ENCODE measurements at places on chromosomes 11 and 22.

DNA sequence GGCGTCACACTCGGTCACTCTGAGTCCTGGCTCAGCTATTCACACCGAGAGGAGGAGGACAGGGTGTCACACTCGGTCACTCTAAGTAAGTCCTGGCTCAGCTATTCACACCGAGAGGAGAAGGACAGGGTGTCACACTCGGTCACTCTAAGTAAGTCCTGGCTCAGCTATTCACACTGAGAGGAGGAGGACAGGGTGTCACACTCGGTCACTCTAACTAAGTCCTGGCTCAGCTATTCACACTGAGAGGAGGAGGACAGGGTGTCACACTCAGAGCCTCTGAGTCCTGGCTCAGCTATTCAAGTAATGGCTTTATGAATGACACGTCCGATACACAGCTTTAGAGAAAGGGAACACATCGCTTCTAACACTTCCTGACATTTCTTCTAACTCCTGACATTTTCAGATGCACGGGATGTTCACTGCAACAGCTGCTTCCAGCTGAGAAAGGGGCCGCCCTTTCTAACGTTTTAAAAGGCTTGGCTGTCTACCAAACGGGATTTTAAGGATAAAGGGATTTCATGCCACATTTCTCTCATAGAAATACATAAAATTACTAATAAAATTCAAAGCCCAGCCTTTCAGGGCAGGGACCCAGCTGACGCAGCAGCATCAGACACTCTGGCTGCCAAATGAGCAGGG, 28.1 kb downstream of the DRD4 start:
- DNase-seq = peak; percentile 39

DNA sequence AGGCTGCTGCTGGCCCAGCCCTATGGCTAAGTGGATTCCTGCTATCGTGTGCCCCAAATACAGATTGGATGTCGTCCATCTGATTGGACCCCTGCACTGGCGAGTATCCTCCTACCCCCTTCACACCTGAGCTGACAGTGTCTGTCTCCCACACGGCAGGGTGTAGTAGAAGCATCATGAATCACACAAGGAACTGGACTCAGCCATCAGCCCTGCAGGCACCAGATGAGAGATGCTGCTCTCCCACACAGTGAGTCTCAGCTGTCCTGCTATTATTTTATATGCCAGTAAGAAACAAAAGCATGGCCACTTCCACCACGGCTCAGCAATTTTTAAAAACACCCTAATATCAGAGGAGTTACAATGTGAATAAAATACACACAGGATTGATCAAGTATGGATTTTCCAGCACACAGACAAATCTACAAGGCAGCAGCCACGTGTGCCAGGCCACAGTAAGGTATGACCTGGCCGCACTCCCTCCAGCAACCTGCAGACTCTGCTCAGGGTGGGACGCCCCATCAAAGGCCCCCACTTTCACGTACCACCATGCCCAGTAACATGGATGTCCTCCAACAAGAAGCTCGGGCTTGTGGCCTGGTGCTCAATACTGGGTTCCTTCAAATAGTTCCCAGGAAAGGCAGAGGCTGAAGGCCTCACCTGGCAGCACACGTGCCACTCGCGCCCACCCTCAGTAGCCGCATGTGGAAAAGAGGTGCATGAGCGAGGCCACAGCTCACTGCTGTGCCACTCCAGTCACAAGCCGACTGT, 16.4 kb upstream of the SLC25A1 start:
- DNase-seq = no peak

GRCh38 chr11:85912414-85912813, 57.2 kb downstream of the CCDC83 start:
- DNase-seq = no peak

GRCh38 chr11:62706850-62707247, 375 bp downstream of the BSCL2 start:
- no peak for DNase-seq
